ENCODE measurements at places on chromosomes 5 and 9.

DNA sequence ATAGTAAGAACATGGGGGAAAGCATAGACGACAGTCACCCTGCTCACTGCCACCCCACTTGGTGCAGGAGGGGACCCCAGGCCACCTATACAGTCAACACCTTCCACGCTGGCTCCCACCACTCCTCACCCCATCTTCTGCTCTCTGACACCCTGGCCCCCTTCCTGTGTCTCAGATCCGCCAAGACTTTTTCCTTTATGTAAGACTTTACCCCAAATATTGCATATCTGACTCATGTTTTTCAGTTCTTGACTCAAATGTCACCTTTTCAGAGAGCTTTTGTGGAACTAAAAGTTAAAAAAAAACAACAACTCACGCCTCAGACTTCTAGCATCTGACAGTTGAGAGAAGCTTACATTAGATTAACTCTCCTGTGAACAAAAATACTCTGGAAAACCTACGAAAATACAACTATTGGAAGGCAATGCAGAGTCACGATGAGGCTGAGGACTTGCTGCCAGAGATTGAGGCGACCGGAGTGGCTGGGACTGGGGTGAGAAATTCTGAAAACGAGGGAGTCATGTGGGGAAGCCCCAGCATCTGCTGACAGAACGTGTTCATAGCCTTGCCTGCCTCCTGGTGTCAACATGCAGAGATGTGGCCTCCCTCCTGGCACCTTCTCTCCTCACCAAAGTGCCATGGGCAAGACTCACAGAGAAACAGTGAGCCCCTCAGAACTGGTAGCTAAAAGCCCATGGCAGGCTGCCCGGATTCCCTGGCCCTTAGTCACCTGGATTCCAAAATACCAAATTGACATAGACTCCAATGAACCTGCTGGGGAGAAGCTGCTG, 22.4 kb upstream of the FCN2 start:
- no peak for DNase-seq

- no peak for DNase-seq
Observed at GRCh38 chr5:121668635-121669034, 183.0 kb upstream of the FTMT start.

DNA sequence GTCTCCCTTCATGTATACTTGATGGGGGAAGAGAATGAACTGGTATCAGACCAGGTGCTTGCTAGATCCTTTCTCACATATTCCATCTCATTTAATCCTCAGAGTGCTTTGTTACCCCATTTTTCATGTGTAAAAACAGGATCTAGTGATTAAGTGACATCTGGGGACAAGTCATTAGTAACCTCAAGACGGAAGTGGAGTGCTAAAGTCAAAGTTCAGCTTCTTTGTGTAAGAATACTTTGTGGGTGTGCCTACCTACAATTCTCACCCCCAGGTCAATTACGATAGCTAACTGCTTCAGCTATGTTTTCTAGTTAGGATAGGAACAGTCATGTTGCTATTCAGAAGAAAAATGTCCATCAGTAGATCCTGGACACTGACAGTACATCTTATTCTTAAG, 3.1 kb upstream of the FAM120AOS start:
- DNase-seq, result no peak

GRCh38 chr9:38309324-38310195, 82.9 kb upstream of the ALDH1B1 start:
- no peak for DNase-seq

- no peak for DNase-seq
Observed at GRCh38 chr9:95772320-95773052, 103.0 kb upstream of the ERCC6L2 start.

- no peak for DNase-seq
Observed at GRCh38 chr9:125433461-125434011, 171.9 kb downstream of the GAPVD1 start.

DNA sequence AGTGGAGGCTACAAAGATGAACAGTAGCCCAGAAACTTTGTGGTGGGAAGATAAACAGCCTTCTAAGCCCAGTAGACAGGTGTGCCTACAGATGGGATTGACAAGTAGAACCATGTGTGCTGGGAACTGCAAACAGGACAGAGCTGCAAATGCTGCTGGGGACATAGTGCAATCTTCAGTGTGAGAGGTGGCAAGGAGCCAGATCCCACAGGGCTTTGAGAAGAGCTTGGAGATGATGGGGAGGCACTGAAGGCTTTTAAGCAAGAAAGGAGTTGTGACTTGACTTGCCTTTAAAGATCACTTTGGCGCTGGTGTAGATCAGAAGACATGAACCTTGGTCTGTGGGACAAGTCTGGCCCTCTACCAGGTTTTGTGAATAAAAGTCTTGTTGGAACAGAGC, 675.2 kb downstream of the ACTL7B start:
- no peak for DNase-seq

DNA sequence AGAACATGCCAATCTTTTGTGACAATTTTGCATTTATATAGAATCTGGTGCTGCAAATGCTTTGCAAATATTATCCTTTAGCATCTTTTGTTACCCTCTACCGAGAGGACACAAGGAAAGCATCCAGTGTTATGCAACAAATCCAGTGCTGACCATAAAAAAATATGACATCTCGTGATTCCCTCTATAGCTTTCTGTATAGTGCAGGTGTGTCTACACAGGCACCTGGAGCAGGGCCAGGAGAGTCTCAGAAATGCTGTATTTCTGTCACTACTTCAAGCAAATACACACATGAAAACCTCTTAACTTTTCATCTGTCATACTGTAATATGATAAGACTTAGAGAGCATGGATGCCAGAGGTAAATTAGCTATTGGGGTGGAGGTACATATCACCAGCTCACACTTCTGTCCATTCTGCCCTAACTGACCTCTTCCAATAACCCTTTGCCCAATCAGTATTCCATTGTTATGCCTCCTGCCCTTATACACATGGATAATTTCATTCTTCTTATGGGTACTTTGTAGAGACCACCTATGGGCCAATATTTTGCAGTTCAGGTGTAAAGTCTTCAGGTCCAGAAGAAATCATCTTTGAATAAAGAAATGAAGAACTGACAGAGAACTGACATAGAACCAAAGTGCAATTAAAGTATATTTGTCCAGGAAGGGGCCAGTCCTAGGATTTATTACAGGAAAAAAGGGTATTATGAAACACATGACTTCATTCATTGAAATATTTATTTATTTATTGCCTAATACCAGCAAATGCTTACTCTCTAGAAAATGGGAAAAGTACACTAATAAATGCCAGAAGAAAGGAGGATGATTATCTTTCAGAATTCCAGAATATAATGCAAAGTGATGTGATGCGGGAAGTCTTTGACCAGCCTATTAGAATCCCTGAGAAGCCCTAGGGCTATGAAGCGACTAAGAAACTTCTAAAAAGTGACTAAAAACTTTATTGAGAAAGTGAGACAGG, 106.5 kb downstream of the EPB41L4A start:
- DNase-seq, result no peak

DNA sequence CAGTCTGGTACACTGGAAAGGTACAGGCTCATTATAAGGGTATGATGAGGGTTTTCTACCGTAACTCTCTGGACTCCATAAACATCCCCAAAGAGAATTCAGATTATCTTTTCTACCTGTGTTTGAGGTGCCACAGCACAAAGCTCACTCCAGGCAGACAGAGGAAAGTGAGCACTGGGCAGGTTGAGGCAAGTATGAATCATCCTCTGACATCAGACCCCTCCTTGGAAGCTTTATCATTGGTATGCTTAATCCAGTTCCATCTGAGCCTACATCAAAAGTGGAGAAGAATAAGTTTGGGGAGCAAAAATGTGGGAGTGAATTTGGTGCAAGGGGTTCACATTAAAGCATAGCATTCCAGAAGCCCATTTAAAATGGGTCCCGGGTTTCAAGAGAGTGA, 21.7 kb downstream of the C9orf152 start:
- no peak for DNase-seq

DNA sequence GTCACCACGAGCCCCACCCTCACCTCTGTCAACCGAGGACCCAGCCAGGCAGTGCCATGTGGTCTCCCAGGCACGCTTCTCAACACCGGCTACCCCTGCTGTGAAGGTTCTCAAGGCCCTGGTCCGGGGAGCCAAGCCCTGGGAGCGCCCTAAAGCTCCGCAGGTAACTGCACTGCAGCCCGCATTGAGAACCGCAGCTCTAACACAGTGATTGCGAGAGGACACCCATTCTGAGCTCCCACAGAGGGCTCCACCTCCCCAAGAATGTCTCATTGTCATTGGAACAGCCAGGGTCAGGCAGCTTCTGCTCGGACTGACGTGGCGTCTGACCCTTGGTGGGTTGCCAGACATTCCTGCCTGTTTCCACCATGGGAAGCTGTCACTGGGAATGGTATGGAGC, 88.3 kb downstream of the ANKRD33B start:
- no peak for DNase-seq

GRCh38 chr9:101652601-101653175, 57.9 kb upstream of the PPP3R2 start:
- DNase-seq, result no peak

Data from activated naive CD4-positive, alpha-beta T cell (primary cell).